ENCODE measurements at places on chromosomes 16 and 17. TPM values are rescaled to one million over a fixed set of nuclear protein-coding genes. Genes with fewer than 3 reads are reported as not detected.
A peak's percentile ranks its signal among the peaks of the same experiment; 100 is the strongest.

ENPP7 gene
- polyA plus RNA-seq, result not detected

- DNase-seq, result no peak
Observed at GRCh38 chr17:17683710-17684365, 2.6 kb downstream of the RAI1 start.

- no peak for DNase-seq
Observed at GRCh38 chr17:8465759-8466158, 30.1 kb downstream of the NDEL1 start.

DNA sequence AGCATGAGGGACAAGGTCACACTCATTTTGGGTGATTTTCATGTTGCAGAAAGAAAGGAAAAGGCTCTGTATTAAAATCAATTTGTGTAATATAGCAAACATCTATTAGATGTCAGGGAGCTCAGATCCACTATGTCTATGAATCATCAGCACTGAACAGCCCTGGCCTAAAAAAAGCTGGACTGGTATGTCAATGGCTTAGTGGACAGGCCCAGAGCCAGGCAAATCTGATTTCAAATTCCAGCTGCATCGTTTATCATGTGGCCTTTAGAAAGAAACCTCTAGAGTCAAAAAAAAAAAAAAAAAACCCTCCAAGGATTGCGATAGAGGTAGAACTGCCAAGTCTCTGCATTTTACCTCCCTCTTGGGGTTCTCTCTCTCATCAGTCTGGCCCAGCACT lies 5.4 kb downstream of the GAS7 start:
- DNase-seq, result no peak

C17orf50 gene
- polyA plus RNA-seq, result not detected

SLC16A5 gene
- 16.1 TPM for polyA plus RNA-seq

GRCh38 chr16:68987734-68988457 lies 117.6 kb upstream of the HAS3 start:
- no peak for DNase-seq

TK2 gene
- polyA plus RNA-seq, result 34.2 TPM

ANKFY1 gene
- polyA plus RNA-seq, result 47.7 TPM

DNA sequence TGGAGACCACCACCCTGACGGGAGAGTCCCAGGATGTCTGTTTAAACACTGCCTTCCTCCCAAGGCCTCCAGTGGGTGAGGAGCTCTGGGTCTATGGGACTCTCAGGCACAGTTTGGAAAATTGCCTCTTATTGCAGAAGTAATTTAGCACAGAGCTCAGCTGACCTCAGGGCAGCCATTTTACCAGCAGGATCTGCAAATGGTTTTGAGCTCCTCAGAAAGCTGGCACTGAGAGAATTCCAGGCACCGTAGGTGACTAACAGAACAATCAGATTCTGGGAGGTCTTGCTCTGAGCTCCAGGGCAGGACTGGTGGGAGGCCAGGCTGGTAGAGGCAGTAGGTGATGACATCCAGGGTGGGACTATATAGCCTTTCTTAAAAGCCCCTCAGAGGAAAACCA lies 17.3 kb upstream of the C16orf74 start:
- no peak for DNase-seq

- DNase-seq, result no peak
Observed at GRCh38 chr17:79519601-79520000, 91.2 kb downstream of the RBFOX3 start.

DNA sequence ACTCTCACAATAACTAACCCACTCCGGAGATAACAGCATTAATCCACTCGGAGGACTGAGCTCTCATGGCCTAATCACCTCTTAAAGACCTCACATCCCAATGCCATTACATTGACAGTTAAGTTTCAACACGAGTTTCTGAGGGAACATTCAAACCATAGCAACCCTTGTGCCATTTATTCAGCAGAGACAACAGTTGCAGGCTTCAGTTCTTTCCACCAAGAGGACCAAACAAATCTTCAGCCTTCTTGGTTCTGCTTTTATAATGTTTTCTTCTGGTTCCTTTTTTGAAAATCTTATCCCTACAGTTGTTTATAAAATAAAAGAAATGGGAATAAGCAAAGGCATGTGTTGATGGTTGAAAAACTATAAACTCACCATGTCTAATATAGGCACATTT lies 2.1 kb upstream of the CD300E start:
- DNase-seq, result no peak

KRTAP2-1 gene
- not detected for polyA plus RNA-seq

DNA sequence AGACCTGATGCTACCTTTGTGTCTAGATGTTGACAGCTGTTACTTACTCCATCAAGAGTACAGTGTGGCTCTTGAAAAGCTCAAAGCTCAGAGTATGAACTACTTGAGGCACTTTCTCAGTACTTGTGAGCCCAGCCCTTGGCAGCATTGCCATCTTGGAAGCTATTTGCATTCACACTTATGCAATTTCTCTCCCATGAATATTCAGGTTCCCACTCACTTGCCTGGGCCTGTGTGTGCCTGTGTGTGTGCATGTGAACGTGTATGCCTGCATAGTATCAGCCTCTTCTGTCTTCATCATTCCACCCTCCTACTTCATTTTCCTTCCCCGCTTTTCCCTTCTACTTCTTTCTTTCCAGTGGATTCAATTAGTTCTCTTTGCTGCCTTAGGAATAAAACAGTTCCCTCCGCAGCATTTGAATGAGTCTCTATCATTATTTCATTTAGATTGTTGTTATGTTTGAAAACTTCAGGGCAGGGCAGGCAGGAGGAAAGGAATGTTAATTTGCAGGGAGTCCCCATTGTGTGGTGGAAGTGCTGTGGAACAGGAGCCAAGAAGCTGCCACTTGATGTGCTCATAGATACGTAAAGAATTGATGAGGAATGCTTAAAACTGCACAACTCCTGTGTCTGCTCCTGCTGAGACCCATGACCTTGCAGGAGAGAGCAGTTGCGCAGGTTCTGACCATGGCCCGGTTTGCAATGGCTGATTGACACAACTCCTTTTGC lies 58.9 kb downstream of the HS3ST4 start:
- DNase-seq, result no peak

GRCh38 chr17:34412965-34413441 lies 50.0 kb upstream of the CCL1 start:
- DNase-seq, result no peak

GRCh38 chr16:66652661-66653360 lies 43.7 kb downstream of the CMTM4 start:
- no peak for DNase-seq

DNA sequence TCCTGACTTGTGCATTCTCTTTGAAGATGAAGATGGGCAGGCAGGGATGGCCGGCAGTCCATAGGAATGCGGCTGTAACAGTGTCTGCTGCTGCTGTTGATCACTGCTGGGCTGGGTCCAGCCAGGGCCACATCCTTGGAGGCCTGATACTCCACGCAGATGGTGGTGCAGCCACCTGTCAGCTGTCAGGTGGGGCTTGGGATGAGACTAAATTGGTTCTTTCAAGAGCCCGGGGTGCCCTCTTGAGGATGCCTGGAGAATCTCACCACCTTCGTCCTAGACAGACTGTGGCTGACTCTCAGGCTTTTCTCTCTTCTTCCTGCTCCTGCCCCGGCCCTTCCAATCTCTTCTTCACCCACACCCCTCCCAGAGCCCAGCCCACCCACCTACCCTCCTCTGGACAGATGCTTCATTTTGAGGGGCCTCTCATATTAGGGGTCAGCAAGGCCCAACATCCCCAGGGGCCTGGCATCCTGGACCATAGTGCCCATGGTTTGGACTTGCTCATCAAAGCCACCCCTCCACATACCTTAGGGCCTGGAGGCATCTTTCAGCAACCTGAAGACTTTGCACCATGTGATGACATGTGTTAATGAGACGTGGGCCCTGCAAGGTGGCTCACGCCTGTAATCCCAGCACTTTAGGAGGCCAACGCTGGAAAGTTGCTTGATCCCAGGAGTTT lies 19.1 kb downstream of the OSBPL7 start:
- DNase-seq, result no peak

GRCh38 chr16:53055541-53056391 lies 975 bp downstream of the CHD9 start:
- DNase-seq, result peak; percentile 60

LDHD gene
- 3.4 TPM for polyA plus RNA-seq

DNA sequence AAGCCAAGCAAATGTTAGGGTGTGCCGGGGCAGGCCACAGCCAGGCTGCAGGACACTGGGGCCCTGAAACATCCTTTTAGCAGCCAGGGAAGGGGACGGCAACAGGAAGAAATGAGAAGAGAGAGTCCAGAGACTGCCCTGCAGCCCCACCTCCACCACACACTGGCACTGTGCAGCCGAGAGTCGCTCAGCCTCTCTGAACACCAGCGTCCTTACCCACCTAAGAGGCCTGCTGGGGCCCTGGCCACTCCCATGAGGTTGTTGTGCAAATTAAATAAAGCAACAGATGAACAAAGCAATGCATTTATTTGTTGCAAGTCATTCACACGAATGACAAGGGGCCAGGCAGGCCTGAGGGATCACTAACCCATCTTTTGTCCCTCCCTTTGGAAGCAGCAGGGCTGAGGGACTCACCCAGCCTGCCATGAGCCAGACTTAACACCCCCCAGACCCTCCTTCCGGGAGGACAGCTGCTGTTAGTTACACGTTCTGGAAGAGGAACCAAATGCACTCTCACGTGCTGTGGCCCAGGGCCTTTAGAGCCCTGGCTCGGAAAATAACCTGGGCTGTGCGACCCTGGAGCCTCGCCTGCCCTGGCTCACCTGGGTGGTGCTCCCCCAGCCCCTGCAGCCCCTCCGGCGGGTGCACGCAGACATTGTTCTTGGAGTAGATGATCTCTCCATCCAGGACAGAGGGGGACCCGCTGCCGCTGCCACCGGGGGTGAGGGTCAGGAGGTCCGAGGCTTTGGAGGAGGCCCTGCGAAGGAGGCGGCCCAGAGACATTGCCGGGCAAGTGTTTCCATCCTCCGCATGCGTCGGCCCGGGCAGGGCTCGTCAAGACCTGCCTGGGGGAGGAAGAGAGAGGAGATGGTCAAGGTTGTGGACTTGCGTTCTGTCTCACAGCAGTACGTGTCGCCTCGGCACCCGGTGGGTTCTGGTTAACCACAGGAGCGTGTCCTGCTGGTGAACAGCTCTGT lies 22.6 kb downstream of the TBC1D16 start:
- no peak for DNase-seq

ESRP2 gene
- polyA plus RNA-seq, result 42.5 TPM

DNA sequence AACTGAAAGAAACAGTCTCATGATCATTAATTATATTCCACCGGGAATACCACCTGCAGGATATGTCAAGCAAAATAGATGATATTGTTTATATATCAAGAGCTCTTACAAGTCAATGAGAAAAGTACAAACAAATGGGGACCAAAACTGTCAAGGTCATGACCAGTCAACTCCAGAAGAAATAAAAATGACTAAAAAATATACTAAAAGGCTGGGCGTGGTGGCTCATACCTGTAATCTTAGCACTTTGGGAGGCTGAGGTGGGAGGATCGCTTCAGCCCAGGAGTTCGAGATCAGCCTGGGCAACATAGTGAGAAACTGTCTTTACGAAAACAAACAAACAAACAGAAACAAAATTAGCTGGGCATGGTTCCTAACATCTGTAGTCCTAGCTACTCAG lies 49.8 kb upstream of the SCNN1B start:
- DNase-seq, result no peak

DNA sequence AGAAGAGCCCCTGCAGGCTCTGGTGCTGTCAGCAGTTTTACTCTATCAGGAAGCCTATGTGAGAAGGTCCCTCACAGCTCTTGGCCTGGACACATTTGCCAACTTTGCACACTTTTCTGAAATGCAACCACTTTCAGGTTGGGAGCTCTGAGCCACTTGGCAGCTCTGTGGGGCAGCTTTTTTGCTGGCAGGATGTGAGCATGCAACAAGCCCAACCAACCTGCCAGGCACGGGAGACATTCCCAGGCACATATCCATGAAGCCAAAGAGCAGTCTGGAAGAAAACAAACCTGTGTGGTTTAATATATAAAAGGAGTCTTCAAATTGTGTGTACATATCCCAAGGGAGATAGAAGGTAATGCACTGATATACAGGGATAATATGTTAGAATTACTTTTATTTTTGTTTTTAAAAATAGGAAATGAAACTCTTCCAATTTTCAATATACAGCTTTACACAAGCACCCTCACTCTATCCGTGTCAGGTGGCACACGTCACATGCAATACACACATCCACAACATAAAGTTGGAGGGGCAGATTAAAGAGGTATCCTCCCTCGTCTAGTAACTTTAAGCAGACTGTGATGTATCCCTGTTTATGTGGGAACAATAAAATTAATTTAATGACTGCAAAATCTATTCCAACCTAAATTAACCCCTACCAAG lies 57.4 kb upstream of the COX10 start:
- DNase-seq, result no peak

ATXN1L gene
- 29.0 TPM for polyA plus RNA-seq

- peak; percentile 21 for DNase-seq
Observed at GRCh38 chr16:7025616-7026190, 306.9 kb upstream of the RBFOX1 start.

DNA sequence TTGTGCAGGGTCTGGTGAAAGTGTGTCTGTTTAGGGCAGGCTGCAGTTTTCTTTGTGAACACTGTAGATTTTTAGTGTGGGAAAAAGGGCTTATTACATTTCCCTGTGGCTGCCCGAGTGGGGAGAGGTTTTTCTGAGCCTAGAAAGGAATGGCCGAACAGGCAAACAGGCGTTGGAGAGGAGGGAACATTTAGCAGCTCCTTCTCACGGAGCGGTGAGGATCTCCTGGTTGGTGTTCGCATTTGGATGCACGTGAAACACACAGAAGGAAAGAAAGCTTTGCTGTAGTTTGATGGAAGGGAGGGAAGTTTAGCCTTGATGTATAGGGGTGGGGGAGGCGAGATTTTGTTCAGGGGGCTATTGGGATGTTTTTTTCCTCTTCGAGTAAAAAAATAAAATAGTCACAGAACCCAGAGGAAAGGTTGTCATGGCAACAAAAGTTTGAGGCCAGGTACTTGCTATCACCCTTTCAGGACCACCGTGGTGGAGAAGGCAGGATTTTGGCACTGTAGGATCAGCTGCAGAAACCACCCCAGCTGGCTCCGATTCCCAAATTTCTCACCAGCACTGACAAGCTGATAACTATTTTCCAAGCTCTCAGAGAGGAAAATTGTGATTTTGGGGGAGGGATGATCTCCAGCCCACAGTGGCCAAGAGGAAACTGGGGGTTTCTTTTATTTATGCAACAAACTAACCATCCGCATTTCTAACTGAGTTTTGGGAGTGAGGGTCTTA lies 3.5 kb downstream of the GSG1L start:
- no peak for DNase-seq

ARHGDIG gene
- 0.51 TPM for polyA plus RNA-seq

DNA sequence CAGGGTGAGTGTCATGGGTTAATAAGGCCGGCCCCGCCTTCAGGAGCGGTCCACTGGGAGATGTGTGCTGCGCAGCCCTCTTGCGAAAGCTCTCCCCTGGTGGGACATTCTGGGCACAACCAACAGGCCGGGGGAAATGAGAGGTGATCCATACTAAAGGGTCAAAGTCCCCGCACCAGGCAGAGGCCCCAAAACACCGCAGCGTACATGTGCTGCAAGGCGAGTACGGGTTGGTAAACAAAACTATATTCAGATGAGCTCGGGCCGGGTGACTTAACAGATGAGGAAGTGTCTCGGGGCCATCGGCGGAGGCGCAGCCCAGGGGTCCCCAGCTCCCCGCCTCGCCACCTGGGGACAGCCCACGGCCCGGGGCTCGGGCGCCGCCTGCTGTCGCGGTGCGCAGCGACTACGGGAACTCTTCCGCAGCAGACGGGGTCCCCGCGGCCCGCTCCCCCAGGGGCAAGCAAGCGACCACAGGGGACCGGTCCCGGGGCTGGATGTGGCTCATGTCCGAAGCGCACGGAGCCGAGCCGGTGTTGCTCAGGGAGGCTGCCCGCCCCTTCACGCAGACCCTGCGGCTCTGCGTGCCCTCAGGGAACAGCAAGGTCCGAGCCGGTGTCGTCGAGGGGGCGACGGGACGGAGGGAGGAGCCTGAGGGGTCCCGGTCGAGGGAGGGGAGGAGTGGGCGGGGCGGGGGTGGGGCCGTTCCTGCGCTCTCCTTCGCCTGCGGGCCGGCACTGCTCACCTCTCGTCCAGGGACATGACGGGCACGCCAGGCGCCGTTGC lies at the start of gene RAB37:
Gene RAB37 (plus strand): TSS at position 744 of the 786 bp plus-strand sequence. CDS start 17 bp downstream, at position 761.
- no peak for DNase-seq

Measured in right lung (tissue), 10 donors.